Type B pancreatic cell (in vitro differentiated cells): ENCODE measurements at places on chromosomes 1 and 21. TPM values are rescaled to one million over a fixed set of nuclear protein-coding genes. Genes with fewer than 3 reads are reported as not detected.

DNA sequence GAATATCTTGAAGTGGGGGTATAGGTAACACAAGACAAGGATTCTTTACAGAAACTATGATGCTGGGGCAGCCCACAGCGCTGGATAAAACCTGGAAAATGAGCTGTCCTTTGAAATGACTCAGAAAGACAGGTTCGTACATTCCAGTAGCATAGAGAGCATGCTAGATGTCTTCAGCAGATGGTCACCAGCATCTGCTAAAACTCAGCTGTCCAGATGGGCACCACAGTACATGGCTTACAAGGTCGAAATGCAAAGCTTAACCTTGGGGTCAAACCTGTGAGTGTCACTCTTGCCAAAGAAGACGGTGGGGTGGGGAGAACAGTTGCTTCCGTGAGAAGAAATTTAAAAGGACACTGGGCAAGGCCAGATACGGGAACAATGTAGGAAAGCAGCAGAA is 41.3 kb upstream of the TRIM45 start:
- no peak for DNase-seq

GRCh38 chr1:101220906-101221305 is 15.9 kb upstream of the S1PR1 start:
- DNase-seq = no peak

DNA sequence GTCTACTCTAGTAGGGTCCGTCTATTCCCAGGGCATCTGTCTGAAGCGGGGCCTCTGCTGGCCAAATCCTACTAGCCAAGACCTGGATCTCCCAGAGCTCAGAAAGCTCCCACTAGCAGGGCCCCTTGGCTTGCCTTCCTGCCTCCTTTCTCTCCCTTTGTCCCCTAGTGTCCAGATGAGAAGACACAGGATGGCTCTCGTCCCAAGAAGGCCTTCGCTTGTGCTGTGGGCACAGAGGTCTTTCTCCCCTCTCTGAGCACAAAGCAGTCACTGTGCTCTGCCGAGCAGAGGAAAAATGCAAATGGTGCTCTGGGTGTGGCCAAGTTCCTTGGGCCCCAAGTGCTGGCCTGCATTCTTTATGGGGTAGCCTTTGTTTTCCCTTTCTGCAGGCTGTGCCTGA is 13.0 kb upstream of the GPR137B start:
- DNase-seq = no peak

Gene ACTL8
- total RNA-seq = 0.22 TPM in 1 of 2 replicates, not detected in the other

GRCh38 chr1:53652441-53653199 is 86.3 kb downstream of the GLIS1 start:
- no peak for DNase-seq

DNA sequence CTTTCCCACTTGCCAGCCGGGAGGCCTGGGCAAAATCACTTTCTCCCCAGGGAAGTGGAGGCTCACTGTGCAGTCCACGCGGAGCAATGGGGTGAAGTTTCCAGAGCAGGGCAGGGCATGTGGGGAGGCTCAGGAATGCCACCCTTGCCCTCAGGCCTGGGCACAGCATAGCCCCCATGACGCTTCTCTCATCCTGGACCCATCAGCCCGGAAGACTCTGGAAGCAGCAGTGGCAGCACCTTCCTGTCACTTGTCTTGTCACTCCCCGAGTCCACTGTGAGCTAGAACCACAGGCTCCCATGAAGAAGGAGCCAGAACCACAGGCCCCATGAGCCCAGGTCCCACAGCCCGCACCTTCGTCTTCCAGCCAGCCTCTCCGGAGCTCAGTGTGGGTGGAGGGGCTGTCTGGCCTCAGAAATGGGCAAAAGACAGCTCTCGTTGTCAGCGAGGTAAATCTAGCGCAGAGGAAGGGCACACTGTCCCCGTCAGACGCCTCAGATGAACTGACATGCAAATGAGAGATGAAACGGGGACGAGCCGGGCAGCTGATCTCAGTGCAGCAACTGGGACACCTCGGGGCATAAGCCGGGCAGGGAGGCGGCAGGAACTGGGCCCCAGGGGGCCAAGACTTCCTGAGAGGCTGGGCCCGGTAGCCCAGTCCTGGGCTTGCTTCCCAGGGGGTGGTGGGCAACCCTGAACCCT is 6.1 kb downstream of the PDE9A start:
- no peak for DNase-seq

Gene AADACL3
- not detected in 2 replicates for total RNA-seq

GRCh38 chr1:220785166-220786056 is 1.3 kb upstream of the MTARC1 start:
- no peak for DNase-seq

GRCh38 chr1:33331444-33332356 is 10.8 kb upstream of the A3GALT2 start:
- no peak for DNase-seq

DNA sequence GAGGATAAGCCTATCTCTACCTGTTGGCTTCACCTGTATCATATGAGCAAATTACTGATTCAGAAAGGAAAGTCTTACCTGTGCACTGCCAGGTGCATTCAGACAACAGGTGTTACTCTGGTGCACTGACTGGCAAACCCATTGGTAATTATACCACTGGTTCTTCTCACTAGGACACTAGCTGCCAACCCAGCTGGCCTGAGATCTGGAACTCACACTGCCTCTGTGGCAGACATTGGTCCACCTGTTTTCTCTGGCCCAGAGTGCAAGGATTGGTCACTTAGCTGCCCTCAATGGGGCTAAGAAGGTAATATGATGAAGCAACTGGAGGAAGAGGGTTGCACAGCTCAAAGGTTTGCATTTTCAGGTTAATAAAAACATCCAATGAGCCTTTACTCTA is 140.2 kb upstream of the DNAH14 start:
- no peak for DNase-seq

DNA sequence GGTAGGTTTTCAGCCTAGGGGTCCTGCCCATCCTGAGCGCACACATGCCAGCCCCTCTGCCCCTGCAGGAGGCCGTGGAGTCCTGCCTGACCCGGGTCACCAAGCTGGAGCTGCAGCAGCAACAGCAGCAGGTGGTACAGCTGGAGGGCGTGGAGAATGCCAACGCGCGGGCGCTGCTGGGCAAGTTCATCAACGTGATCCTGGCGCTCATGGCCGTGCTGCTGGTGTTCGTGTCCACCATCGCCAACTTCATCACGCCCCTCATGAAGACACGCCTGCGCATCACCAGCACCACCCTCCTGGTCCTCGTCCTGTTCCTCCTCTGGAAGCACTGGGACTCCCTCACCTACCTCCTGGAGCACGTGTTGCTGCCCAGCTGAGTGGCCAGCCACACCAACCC is 44.0 kb downstream of the TMCC2 start:
- no peak for DNase-seq

- no peak for DNase-seq
Observed at GRCh38 chr1:41322835-41323234, 38.4 kb upstream of the FOXO6 start.

- no peak for DNase-seq
Observed at GRCh38 chr1:53754484-53755312, 15.7 kb upstream of the GLIS1 start.

Gene TINAGL1
- total RNA-seq = 27.2 and 30.0 TPM in 2 replicates

Gene KRTAP12-2
- not detected in 2 replicates for total RNA-seq

DNA sequence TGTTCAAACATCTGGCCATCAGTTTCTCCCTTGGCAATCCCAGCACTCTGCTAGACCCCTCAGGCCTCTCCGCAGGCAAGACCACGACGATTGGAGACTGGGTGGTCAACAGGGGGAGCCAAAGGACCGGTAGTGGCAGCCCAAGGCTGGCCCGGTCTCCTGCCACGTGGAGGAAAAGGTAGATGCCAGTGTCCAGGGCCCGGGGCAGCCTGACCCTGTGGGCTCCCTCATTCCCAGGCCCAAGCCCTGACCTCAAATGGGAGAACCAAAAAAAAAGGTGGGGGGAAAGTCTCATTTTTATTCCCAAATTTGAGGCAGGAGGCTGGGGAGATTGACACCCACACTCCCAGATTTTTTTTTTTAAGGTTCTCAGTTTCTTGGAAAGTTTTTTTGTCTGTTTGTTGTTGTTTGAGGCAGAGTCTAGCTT is 24.8 kb downstream of the S100A6 start:
- DNase-seq = peak; percentile 89

Gene CRNN
- not detected in 2 replicates for total RNA-seq

Gene OR6N2
- total RNA-seq = not detected in 2 replicates

GRCh38 chr1:30260318-30260717 is 463.1 kb downstream of the MATN1 start:
- DNase-seq = no peak

DNA sequence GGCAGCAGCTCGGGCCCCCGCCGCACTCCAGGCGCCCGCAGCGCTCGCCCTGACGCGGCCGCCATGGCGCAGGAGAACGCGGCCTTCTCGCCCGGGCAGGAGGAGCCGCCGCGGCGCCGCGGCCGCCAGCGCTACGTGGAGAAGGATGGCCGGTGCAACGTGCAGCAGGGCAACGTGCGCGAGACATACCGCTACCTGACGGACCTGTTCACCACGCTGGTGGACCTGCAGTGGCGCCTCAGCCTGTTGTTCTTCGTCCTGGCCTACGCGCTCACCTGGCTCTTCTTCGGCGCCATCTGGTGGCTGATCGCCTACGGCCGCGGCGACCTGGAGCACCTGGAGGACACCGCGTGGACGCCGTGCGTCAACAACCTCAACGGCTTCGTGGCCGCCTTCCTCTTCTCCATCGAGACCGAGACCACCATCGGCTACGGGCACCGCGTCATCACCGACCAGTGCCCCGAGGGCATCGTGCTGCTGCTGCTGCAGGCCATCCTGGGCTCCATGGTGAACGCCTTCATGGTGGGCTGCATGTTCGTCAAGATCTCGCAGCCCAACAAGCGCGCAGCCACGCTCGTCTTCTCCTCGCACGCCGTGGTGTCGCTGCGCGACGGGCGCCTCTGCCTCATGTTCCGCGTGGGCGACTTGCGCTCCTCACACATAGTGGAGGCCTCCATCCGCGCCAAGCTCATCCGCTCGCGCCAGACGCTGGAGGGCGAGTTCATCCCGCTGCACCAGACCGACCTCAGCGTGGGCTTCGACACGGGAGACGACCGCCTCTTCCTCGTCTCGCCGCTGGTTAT is 2.8 kb downstream of the KCNJ9 start:
- DNase-seq = no peak

DNA sequence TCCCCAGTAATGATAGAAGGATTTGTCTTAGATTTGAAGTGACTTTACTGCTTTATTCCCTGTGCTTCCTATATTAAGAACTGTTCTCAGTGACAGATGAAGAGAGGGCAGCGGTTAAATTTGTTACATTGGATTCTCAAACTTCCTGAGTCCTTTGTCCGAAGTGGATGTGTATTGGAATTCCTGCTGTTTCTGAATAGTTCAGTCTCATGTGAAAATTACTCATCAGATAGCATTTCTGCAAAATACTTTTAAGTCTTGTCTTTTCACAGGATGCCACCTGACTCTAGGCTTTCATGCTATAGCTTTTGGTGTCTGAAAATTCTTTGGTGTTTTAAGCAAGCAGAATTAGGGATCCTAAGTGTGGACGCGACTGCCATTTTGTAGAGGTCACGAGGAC is 83.6 kb downstream of the PRDM2 start:
- DNase-seq = no peak

Gene PKN2
- 56.0 and 69.2 TPM in 2 replicates for total RNA-seq

DNA sequence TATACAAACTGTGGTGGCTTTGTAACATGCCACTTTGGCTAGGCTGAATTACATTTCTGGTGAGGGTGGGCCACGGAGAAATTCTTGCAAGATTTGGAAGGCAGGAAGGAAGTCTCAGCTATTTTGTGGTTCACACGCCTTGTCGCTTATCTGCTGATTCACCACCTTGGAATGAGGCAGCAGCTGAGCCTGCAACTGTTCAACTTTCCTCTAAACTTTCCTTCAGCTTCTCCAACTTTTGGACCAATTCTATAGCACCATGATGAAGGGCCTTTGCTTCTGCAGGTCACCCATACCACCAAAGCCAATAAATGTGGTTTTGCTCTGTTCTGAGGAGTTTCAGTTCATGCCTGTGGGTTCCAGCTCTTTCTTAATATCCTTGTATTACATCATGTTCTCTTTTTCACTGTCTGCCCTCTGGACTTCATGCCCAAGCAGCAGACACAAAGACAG is 337.6 kb upstream of the SNX7 start:
- DNase-seq = no peak

- DNase-seq = no peak
Observed at GRCh38 chr1:247338723-247339275, 7.1 kb upstream of the ZNF496 start.

Gene AQP10
- total RNA-seq = 0.12 and 0.27 TPM in 2 replicates

DNA sequence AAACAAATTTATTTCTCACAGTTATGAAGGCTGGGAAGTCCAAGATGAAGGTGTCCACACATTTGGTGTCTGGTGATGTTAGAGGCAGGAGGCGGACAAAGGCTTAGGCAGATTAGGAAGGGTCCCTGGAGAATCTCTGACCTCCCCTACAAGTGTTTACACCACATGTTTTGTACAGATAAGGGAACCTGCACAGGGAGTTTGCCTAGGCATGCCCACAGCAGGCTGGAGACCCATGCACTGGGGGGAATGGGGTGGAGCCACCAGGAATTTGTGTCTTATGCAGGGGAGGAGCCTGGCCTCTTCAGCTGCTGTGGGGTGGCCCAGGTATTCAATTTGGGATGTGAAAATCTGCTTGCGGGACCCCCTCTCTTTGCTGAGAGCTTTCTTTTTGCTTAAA is 131.3 kb downstream of the PATJ start:
- no peak for DNase-seq

DNA sequence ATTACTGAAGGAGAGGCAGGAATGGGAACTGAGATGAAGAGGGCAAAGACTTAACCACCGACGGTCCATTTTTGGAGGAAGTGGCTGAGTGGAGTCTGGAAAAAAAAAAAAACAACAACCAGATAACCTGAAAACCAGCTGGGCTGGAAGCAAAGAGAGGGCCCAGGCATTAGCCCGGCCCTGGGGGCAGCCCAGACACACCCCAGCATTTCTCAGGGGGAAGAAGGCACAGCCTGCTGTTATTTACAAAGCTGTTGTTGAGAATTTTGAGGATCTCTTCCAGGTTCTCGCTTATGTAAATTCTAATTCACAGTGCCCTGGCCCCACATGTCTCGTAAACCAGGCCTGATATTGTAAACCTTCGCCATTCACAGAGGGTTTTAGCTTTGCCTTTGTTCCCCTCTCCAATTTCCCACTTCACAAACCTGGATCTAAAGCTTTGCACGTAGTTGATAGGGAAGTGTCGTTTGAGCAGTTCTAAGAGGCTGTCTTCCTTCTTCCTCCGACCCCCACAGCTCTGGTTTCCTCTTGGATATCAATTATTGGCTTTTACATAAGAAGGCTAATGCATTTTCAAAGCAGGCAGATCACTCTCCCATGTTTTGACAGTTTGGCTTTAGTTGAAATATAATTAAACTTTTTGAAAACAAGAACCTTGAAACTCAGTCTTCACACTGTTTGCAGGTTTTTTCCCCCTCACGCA is 161.8 kb upstream of the IRF2BP2 start:
- DNase-seq = no peak

DNA sequence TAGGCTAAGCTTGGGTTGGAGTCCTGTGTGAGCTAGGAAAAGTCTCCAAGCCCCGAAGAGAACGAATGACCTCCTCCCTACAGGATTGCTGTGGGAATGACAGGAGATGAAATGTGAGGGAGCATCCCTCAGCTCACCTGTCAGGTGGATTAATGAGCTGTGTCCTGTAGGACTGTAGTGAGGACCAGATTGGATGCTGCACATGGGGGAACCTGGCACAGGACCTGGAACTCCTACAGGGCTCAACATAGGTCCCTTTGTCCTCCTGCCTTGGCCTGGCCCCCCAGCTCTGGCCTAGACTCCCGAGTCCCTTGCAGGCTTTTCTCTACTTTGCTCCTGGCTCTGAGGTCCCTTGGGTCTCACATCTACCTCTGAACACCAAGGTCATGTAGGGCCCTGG is 155.7 kb downstream of the PTPRU start:
- DNase-seq = peak; percentile 50
